ENCODE measurements at places on chromosomes 12 and 14.

- no peak for DNase-seq
Observed at GRCh38 chr12:32501835-32502333, 102.5 kb downstream of the FGD4 start.

- no peak for DNase-seq
Observed at GRCh38 chr12:69981881-69982475, 157.0 kb downstream of the MYRFL start.

GRCh38 chr12:131129839-131130238 is 176.1 kb downstream of the ADGRD1 start:
- DNase-seq = no peak

GRCh38 chr12:99152337-99152736 is 495.2 kb upstream of the GARIN6 start:
- no peak for DNase-seq

DNA sequence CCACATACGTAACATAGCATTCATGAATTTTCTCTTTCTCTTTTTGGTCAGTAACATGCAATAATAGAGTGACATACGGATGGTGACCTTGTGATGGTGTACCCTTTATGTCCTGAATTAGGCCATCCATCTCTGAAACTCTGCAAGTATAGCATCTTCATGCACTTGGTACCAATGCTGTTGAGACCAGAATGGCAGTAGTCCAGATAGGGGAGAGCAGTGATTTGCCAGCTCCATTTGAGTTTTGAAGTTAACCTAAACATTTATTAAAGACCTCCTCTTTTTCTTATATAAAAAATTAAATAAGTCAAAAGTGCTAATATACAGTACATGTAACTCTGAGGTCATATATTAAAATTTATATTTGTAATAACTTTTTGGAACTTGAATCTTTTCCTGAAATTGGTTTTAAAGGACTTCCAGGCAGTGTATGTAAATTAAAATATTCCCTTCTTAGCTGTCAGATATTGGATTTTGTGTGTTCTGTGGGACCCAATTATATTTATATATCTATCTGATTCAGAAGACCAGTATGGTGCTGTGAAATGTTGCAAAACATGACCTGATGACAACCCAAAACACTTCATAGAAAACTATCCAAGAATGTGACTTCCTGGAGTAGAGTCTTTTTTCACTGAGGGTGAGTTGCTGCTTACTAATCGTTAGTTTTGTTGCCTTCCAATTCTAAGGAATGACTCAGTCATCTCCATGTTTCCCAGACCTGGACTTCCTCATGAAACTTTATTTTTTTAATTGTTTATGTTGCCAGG is 3.5 kb downstream of the ELK3 start:
- DNase-seq = no peak

- DNase-seq = no peak
Observed at GRCh38 chr14:95510804-95511203, 5.6 kb downstream of the SYNE3 start.

DNA sequence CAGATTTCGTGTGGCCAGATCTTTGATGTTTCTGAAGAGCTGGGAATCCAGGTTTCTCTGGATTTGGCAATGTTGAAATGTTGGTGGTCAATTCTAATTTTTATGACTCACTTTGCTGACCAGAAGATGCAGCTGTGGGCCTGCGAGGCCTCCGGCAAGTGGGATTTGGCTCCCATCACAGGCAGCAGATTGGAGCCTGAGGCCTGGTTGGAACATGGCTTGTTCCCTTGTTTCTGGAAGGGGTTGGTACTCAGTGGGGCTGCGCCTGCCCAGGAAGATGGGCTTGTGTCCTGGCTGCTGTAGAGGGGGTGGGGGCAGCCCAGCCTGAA is 23.1 kb downstream of the FBRSL1 start:
- DNase-seq = no peak

DNA sequence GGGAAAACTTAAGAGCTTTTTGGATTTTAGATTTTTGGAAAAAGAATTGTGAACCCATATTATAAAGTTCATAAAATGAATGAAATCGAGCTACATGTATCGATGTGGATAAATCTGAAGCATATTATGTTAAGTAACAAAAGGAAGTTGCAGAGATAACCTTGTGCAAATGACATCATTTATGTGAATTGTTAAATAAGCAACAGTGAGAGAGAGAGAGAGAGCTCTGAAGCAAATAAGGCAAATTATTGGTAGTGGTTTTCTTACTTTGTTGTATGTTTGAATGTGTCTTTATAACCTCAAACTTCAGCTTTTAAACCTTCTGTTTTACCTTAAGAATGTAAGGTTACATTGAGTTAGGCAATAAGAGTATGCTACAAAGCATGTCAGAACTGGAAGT is 78.8 kb downstream of the ERC1 start:
- DNase-seq = no peak

- DNase-seq = no peak
Observed at GRCh38 chr12:88052686-88053085, 23.5 kb upstream of the C12orf50 start.

DNA sequence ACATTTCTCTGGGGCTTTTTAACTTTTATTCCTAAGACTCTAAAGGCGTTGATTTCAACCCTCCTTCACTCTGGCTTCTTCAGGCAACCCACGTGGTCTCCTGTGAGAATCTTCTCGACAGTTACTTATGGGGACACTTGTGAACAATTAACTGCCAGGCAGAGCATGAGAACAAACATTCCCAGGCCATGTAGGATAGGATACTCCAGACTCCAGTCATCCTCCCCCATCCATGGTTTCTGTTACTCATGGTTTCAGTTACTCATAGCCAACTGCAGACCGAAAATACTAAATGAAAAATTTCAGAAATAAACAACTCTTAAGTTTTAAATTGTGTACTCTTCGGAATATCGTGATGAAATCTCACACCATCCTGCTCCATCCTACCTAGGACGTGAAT is 19.5 kb downstream of the GPR68 start:
- no peak for DNase-seq

GRCh38 chr14:63240221-63240620 is 36.0 kb downstream of the RHOJ start:
- DNase-seq = no peak

DNA sequence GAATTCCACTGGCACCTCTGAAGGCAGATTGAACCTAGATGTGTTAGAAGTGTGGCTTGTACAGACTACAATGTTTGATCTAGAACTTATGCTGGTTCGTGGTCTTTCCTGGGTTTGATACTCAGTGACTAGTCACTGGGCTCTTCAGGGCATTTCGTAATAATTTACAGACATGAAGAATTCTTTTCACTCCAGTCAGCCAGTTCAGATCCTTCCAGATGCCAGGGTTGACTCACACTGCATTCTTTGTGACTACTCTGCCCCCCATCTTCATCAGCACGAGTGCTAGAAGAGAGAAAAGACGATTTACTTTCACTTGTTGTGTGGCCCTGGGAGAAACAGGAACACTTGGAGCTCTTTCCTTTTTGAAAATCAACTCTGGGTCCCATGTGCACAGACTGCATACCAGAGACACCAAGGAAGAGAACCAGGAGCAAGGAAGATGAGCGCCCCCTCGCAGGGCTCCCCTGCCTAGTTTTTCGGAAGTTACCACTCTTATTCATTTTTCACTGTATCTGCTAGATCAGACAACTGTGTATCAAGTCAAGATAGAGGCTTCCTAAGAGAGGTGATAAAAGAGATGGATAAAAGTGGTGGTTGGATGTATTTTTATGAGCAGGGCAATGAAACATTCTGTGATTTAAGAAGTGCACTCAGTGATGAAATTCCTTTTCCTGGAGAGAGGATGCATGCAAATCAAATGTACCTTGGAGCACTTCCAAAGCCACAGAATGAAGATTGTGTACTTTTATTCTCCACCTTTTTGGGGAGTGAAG is 33.5 kb upstream of the EVL start:
- DNase-seq = peak; percentile 65

- no peak for DNase-seq
Observed at GRCh38 chr12:4168036-4168435, 105.5 kb upstream of the CCND2 start.

- DNase-seq = no peak
Observed at GRCh38 chr12:78457938-78458337, 406.6 kb upstream of the SYT1 start.

GRCh38 chr12:125944446-125944845 is 879.2 kb downstream of the AACS start:
- DNase-seq = no peak

- DNase-seq = no peak
Observed at GRCh38 chr12:50102646-50103309, 1.0 kb upstream of the GPD1 start.

Data from LNCaP clone FGC (cell line).